NCI-H510A treated with DMSO at 0.1 percent for 48 hours (cell line): ENCODE measurements at places on chromosomes 2 and 18.
A peak's percentile ranks its signal among the peaks of the same experiment; 100 is the strongest.

GRCh38 chr2:10930721-10931516 is 19.2 kb downstream of the KCNF1 start:
- no peak for DNase-seq

DNA sequence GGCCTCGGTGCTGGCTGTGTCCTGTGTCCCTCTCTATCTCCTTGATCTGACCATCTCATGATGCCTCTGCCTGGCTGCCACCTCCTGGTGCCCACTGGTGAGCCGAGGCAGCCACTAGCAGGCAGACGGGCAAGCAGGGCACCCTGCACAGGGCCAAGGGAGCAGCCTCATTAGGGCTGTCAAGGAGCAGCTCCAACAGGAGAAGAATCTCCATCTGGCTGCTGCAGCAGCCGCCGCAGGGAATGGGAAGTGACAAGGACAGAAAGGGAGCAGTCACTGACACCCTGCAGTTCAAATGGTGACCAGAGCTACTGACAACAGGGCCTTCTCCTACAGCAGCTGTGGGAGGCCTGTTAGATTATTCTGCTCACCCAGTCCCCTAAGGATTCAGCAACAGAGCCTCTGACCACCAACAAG is 32.6 kb downstream of the ALPK2 start:
- no peak for DNase-seq

DNA sequence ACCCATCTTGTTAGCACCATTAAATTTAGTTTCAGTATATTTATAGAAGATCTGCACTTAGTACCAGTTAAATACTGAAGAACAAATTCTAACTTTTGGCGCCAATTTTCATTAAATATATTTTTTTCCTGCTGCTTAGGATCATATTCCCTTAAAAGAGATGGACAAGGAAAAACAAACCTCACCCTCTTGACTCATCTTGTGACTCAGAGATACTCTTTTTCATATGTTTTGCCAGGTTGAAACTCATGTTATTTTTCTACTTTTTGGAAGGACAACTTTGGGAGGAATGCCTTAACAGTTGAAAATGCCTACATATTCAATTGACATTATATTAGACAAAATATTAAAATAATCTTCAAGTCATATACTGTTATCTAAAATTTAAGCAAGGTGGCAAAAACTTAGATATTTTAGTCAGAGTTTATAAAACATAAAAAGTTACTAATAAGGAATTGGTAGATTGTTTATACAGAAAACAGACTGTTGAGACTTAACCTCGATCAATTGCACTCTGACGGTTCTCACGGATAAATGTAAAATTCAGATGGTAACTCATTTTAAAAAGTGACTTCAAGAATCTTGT is 36.2 kb downstream of the PNO1 start:
- DNase-seq: no peak

- DNase-seq: no peak
Observed at GRCh38 chr2:167471332-167471731, 583.1 kb downstream of the XIRP2 start.

- no peak for DNase-seq
Observed at GRCh38 chr2:207801259-207801658, 31.6 kb upstream of the FZD5 start.

- DNase-seq: no peak
Observed at GRCh38 chr18:6821356-6821755, 91.8 kb downstream of the ARHGAP28 start.

- DNase-seq: no peak
Observed at GRCh38 chr2:40394031-40394430, 57.9 kb downstream of the SLC8A1 start.

DNA sequence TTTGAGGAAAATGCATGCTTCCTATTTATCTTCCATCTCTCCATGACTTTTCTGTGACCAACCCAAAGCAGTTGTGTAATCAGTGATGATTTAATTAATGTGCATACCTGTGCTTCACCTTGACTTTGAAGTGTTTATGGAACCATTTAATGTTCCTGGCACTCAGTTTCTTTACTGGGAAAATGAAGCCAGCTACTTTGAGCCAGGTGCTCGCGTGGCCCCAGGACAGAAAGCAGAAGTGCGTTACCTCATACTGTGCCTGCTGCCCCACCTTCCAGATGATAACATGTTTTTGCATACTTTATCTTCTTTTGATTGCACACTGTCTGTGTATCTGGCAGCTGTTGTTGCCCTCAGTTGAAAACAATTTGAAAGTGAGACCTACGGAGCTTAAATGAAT is 61.3 kb downstream of the PMAIP1 start:
- DNase-seq: peak; percentile 74

- DNase-seq: no peak
Observed at GRCh38 chr2:150124739-150125138, 362.7 kb downstream of the RND3 start.

DNA sequence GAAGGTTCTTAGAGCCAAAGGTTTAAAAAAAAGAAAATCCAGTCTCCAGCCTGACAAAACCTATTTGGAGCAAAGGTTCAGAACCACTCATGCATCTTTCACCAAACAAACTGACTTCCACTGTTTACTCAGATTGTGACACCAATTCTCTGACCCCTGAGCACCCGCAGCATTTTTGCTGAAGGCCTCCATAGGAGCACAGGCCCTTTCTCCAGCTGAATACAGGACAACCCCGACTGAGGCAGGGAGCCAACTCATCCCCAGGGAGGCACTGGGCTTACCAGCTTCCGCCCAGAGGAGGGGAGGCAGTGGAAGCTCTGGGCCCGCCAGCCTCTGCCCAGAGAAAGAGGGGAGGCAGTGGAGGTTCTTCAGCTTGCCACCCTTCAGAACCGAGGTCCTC is 51.0 kb upstream of the CNGA3 start:
- DNase-seq: no peak

- DNase-seq: no peak
Observed at GRCh38 chr2:224716201-224716600, at the start of gene CCDC195. TSS of gene CCDC195 (minus strand) at chr2:224716365. CDS start at chr2:224716365, 0 bp downstream.

DNA sequence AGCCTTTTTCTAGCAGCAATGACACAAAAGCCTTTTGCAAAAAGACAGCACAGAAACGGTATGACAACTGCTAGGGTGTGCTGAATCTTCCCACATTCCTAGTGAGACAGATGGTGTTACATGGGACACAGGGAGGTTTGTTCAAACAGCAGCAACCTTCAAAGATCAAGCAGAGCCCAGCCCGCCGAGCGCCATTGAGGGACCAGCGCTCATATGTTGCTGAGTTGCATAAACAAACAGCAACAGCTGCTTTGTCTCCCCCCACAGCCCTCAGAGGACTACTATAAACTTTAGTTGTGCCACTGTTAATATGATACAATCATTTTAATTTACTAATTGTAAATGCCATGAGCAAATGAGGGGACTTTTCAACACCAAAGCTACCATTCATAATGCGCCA is 117.7 kb downstream of the ZEB2 start:
- peak; percentile 21 for DNase-seq

GRCh38 chr18:78393086-78393862 is 586.3 kb upstream of the SALL3 start:
- no peak for DNase-seq

GRCh38 chr2:79271456-79271855 is 111.9 kb upstream of the REG3A start:
- no peak for DNase-seq

DNA sequence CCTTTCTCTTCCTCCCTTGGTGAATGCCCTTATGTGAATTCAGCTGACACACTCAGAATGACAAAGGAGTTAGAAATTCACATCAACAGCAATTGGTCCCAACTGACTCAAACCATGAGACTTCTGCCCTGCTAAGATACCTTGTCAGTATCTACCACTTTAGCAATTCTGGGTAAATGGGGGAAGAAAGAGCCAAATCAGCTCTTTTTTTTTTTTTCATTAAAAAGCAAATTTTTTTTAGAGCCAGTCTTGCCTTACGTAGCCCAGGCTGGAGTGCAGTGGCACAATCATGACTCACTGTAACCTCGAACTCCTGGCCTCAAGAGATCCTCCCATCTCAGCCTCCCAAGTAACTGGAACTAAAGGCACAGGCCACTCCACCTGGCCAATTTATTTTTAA is 1.7 kb upstream of the PPP4R1 start:
- no peak for DNase-seq

- DNase-seq: no peak
Observed at GRCh38 chr18:38551881-38552280, 986.3 kb upstream of the CELF4 start.

DNA sequence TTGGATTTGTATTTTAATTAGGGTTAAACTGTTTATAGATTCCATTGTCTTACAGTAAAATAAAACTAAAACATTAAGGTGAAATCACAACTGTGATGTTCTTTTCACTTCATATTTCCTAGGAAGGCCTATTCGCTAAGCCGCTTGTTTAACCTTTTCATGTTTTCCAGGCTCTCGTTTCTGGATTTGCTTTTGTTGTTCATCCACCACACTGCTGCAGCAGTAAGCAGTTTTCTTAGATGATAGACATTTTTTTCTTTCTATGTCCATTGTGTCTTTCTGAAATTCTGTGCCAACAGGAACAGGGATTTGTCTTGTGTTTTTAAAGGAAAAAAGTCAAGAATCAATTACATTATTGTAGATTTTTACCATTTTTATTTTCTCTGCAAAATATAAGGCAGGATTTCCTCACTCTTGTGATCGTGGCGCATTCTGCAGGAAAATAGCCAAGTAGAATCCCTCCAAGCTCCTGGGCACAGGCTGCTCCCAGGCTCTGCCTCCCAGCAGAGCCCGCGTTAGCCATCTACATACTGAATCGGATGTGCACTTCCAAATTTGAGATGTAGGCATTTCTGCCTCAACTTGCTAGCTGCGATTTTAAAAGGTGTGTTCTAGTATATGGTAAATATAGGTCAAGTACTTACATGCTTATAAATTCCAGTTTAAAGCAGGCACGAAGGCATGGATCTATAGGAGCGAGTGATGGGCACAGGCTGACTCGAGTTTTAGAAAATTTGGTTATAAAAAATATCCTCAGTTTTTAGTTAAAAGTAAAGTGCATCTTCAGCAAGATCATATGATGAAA is 10.2 kb downstream of the TSHZ1 start:
- DNase-seq: no peak

- peak; percentile 9 for DNase-seq
Observed at GRCh38 chr18:41146301-41146700, 808.7 kb upstream of the PIK3C3 start.

GRCh38 chr2:240954436-240955305 is 43.7 kb upstream of the SNED1 start:
- DNase-seq: no peak

DNA sequence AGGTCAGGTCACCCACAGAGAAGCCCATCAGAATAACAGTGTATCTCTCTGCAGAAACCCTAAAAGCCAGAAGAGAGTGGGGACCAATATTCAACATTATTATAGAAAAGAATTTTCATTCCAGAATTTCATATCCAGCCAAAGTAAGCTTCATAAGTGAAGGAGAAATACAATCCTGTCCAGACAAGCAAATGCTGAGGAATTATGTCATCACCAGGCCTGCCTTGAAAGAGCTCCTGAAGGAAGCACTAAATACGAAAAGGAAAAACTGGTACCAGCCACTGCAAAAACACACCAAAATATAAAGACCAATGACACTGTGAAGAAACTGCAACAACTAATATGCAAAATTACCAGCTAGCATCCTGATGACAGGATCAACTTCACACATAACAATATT is 260.0 kb upstream of the KYNU start:
- no peak for DNase-seq

GRCh38 chr18:68152770-68153169 is 562.1 kb downstream of the TMX3 start:
- no peak for DNase-seq

- DNase-seq: no peak
Observed at GRCh38 chr2:134657650-134658250, 61.0 kb downstream of the TMEM163 start.

GRCh38 chr2:170354388-170354787 is 176.4 kb downstream of the MYO3B start:
- DNase-seq: no peak

DNA sequence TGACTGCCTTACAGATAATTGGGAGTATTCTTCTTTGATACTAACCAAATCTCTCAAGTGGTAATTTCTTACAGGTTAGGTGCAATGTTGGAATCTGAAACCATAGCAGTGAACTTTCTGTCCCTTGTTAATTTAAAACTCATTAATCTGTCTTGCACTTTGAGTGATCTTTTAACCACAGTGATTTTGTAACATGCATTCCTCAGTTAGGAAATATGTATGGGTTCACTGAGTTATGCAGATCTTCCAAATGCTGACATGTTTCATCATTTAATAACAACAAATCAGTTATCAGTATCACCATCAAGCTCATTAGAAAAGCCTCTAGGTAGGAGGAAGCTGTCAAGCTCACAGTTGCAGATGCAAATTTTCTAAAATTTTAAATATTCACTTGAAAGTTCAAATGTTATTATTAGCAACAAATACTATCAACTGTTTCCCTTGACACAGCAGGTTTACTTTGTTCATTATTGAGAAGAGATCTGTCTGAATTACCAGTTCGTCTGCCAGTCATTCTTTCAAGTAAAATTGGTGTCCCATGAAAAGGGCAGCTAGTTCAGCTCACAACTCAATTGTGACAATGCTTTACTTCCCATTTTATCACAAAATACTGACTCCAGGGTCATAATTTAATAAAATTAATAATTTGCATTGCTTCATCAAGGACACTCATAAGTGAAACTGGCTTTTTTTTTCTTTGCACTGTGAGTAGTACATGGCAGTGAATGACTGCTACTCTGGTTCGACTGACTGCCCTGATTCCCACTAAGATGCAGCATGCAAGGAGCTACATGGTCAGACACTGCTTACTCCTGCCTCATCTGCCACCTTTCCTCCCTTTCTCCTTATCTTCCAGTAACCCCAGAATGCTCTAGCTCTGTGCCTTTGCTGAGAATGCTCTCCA is 31.6 kb downstream of the SUCLG1 start:
- no peak for DNase-seq

GRCh38 chr2:121875585-121876185 is 120.2 kb downstream of the TSN start:
- no peak for DNase-seq
